Immature natural killer cell (primary cell): ENCODE measurements at places on chromosomes 3 and 15.

DNA sequence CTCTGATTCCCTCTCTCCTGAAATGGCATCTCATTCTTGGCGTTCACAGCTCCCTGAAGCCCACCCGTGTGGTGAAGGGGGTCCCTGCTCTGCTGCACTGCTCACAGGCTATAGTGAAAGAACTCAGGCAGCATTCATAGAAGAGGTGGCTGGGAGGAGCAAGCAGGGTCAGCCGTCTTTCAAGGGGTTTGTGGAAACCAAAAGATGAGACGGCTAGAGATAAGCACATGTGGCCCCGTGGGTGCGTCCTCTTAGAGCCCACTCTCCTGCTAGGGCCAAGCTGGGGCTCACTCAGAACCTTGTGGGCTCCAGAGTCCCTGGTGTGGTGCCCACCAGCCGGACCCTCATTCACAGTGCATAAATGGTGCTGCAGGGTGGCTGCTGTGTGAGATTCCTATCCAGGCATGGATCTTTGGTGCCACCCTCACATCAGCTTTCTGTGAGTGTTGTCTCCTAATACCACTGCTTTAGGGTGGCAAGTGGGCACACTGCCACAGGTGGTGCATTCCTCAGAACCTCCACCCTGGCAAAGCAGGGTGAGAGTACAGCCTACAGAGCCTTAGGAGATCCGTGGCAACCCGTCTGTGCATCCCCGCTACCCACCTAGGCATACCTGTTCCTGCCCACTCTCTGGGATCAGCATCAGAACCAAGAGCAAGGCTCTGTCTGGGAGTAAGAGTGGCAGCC lies 11.2 kb upstream of the SEMA4B start:
- DNase-seq = no peak

- DNase-seq = no peak
These were observed 50.8 kb upstream of the SYN2 start for GRCh38 chr3:11953350-11953749.

GRCh38 chr15:23566071-23566554 lies 639 bp downstream of the MKRN3 start:
- DNase-seq = no peak

- no peak for DNase-seq
These were observed 85.0 kb upstream of the UBP1 start for GRCh38 chr3:33525232-33525631.

GRCh38 chr3:36373084-36373483 lies 7.2 kb upstream of the STAC start:
- DNase-seq = no peak

- DNase-seq = no peak
These were observed 27.6 kb upstream of the C15orf39 start for GRCh38 chr15:75174102-75174501.

DNA sequence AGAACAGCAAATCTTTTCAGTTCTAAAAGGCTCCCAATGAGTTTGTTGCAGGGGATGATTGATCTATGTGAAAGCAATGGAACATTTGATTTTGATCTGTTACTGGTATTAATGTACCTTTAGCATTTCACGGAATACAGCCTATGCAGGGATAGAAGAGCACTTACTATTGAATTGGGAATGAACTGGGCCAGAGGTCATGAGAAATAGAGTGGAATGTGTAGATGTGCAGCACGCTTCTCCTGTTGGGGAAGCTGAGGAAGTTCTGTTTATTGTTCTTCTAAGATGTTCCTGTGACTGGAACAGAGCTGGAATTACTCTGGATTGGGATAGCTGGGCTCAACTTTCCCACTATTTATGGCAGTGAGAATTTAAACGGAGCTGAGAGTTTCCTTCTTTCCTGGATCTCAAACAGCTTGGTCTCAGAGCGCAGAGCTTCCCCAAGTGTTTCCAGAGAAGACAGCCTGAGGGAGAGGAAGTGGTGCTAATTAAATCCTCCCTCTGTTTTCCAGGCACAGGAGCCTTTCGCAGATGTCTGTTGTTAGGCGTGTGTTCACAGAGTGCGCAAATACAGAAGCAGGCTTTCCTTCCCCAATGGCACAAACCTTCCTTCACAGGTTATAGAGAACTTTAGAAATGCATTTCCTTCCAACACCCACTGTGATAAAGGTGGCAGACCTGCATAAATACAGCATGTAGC lies 32.5 kb downstream of the TPRG1 start:
- DNase-seq = no peak

GRCh38 chr3:42905740-42906069 lies 237 bp upstream of the ZNF662 start:
- DNase-seq = no peak

DNA sequence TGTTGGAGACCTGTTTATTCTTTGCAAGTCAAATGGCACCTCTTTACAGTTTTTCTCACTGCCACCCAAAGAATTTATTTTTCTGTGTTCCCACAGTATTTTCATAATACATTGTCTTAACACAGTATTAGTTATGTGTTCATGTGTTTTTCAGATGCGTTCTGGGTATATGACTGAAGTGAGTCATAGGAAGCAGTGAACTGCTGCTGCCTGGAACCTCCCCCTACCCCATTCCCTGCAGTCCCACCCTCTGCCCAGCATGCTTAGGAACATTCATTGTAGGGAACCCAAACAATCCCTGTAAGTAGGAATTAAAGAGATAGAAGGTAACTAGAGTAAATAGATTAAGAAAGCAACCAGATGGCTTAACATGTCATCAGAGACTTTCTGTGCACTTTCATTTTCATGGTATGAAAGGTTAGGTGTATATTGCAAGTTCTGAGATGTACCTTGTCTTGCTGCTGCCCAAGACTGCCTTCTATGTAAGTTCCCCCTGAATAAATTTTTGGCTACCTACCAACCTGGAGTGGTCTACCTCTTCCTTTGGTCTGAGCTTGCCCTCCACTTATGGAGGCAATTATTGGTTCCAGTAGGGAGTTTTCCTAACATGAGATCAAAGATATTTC lies 21.9 kb upstream of the SQOR start:
- DNase-seq = no peak

DNA sequence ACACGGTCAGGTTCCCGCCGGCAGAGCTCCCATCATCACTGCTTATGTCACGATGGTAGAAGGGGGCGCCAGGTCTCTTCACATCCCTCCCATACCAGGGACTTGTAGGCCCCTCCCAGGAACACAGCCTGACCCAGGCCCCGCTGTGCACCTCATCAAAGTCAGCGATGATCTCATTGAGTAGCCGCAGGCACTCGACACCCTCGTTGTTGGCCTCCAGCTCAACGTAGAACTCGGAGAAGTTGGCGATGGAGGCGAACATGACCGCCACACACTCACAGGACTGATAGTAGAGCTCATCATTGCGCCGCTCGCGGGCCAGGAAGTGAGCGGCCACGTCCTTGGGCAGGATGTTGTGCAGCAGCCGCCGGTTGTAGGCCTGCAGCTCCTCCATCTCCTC lies 89.2 kb downstream of the SEC22A start:
- DNase-seq = no peak

DNA sequence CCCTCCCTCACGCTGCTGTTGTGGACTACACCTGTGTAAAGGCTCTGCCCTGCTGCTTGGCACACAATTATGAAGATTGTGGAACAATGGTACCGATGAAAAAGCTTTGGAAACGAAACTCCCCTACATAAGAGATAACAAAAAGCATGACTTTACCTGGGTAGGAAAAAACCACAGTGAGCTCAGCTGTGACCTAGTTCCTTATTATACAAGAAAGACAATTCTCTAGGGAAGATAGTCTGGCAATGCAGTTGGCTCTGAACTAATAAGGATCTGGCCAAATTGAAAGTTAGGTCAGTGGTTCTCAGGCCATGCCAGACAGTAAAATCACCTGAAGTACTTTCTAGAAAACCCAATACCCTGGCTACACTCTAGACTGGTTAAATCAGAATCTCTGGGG lies 16.1 kb downstream of the CLEC3B start:
- DNase-seq = no peak

DNA sequence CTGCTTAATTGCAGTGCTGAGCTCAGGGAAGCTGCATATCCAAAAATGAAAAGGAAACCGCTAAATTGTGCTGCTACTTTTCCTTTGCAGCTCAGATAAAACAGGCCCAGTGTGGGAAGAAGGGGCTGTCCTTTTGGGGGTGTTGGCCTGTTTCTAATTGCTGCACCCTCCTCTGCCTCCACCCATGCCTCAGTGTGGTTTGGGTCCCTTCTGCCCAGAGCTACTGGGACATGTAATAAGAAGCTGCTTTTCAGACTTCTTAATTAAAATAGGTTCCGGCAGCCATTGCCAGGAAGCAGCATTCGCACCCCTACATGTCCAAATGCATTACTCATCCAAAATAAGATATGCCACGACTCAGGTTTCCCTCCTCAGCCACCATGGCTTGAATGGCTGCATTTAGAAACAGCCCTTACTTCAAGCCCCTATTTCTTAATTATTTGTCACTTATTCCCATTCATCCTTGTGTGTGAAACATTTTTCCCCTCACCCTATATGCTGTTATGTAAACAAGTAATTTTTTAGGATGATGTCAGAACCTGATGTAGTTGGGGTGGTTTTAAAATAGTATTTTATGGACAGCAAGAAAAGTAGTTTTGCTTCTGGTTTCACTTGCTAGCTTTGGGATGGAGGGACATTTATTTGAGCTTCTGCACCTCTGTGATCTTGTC lies 235.9 kb upstream of the CTDSPL start:
- no peak for DNase-seq

- DNase-seq = no peak
These were observed 1.3 kb downstream of the ST3GAL6 start for GRCh38 chr3:98764472-98764884.

DNA sequence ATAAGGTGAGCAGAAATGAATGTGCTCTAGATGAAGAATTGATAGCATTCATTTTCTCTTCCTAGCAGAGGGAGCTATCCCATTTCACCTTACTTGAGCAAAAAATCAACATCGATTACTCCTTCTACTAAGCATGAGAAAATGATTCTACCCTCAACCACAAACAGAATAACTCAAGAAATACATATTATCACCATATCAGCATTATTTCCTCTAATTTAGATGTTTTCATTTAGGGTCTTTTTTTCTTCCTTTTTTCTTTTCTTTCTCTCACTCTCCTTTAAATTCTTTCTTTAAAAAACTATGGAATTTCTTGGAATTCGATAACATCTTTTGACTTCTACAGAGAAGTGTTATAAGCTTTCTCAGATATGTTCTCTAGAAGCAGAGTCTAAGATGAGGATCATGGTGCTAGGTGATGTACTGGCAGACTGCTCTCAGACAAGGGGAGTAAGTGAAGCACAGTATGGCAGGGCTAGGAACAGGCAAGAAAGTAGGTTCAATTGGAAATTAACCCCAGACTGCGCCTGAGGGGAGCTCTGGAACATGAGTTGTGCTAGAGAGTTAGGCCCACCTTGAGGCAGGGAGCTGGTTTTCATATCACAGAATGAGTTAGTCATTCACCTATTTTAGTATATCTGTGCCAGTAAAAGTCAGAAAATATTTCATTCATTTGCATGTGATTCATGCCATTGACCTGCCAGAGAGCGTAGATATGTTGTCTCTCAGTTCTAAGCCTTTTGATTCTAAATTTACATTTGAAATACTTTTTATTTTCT lies 279.2 kb upstream of the KCNH8 start:
- no peak for DNase-seq

- DNase-seq = no peak
These were observed 70.5 kb downstream of the PYDC2 start for GRCh38 chr3:191531434-191531972.

GRCh38 chr15:47773143-47773542 lies 55.8 kb downstream of the SEMA6D start:
- no peak for DNase-seq

DNA sequence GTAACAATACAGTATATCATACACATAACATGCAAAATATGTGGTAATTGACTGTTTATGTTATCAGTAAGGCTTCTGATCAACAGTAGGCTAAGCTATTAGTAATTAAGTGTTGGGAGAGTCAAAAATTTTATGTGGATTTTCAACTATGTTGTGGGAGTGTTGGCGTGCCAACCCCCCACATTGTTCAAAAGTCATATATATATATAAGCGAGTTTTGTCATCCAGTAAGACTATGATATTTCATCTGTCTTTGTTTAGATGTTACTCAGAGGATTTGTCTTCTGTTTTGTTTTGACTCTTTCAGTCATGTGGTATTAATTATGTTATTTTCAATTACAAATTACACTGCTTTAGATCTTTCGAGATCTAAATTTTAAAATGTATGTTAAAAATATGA lies 51.0 kb upstream of the RAP2B start:
- DNase-seq = no peak

DNA sequence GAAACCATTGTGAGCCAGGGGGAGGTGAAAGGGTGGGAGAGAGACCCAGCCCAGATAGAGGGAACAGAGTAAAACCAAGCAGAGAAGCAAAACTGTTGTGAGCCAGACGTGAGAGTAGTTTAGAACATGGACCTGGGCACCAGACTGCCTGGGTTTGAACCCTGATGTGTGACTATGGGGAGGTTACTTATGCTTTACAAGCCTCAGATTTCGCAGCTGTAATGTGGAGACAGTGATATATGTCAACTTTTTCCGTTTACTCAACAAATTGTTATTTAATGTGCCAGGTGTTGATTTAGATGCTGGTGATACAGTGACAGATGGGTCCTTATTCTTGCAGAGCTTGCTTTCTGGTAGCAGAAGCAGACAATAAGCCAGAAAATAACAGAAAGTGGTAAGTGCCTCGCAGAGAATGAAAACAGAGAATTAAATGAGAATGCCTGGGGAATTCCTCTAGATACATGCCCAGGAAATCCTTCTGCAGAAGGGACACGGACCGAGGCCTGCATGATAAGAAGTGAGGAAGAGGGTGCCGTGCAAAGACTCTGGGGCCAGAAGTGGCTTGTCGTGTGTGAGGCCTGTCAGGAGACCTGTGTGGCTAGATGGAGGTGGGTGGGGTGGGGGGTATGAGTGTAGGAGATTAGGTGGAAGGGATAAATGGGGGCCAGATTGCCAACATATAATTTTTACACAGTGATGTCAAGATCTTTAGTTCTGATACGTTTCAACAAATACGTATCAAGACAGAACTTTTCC lies 15.0 kb downstream of the KAT2B start:
- no peak for DNase-seq

DNA sequence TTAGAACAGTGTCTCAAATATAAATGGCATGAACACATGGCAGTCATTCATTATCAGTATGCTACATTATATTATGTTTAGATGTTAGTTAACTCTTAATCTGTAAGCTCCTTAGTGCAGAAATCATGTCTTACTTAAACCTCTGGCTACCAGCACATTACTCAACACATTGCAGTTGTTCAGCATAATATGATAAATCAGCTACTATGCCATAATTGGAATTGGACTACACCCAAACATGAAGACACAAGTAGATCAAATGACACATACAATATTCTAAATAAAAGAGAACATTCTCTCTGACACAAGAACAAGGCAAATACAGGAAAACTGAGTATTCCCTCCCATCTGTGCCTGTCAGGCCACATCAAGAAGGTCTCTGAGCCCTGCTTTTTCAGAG lies 116.1 kb downstream of the PCCB start:
- DNase-seq = no peak

DNA sequence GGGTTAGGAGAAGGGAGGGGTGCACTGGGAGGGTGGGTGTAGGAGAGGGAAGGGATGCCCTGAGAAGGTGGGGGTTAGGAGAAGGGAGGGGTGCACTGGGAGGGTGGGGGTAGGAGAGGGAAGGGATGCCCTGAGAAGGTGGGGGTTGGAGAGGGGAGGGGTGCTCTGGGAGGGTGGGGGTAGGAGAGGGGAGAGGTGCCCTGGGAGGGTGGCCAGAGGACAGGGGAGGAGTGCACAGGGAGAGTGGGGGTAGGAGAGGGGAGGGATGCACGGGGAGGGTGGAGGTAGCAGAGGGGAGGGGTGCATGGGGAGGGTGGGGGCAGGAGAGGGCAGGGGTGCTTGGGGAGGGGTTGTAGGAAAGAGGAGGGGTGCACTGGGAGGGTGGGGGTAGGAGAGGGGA lies 3.2 kb downstream of the TM4SF19 start:
- no peak for DNase-seq
